ENCODE measurements at places on chromosomes 7 and 10.

DNA sequence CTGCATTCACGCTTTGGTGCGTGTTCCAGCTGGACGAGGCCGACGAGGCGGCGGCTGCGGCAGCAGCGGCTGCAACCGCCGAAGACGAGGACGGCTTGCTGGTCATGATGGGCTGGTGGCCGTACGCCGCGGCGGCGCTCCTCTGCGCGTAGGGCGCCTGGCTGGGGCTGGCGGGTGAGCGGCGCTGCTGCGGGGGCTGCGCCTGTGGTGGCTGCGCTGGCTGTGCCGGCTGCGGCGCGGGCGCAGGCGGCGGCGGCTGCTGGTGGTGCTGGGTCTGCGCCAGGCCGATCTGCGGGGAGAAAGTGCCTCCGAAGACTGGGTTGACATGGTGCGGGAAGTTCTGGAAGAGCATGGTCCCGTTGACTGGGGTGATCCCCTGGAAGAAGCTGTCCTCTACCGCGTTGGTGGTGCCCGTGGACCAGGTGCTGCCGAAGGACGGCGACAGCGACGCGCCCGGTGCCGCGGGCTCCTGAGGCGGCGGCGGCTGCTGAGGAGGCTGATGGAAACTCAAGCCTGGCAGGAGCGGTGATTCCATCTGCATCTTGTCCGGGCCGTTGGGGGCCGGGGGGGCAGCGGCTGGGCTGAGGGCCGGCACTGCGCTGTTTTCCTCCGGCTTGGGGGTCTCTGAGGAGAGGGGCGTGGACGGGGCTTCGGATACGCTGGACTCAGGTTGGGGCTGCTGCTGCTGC lies 51.1 kb downstream of the CPEB3 start:
- DNase-seq = peak; percentile 4

DNA sequence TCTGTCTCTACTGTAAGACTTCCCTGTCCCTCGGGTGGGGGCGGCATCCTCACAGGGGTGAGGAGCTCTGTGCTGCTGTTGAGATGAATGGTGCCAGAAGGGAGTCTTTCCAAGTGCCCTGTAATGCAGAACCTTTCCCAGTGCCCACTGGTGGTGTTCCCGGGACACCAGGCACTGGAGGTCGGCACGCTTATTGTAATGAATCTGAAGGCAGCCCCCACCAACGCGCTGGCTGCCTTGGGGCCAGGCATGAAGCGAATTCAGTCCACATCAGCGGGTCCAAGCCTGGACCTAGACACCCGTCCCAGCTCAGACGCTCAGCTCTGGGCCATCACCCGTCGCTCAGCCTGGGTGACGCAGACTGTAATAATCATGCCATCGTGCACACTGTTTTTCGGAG lies 592.9 kb downstream of the DNAJB6 start:
- DNase-seq = no peak

DNA sequence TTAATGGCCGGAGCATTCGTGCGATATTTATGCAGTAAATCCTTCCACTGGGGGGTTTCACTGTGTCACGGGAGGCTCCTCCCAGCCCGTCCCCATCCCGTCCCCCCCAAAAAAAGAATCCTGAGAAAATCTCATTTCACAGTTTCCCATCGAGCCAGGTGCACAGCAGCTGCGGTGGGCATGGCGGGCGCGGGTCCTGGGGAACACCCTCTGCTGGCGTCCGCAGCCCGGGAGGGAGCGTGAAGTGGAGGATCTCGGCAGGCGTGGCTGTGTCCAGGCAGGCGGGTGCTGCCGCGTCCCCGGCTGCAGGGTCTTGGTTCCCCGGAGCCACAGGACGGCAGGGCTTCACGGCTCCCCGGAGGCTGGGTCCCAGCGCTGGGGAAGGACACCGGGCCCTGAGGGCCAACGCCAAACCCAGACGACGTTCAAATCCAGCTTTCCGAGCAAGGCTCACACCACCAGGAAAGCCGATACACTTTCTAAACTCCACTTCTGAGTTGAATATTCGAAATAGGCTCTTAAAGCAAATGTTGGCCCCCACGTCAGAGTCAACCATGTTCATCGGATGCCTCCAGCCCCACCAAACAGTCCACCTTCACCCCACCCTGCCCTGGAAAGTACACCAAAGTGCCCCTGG lies 55.7 kb downstream of the PDGFA start:
- no peak for DNase-seq

DNA sequence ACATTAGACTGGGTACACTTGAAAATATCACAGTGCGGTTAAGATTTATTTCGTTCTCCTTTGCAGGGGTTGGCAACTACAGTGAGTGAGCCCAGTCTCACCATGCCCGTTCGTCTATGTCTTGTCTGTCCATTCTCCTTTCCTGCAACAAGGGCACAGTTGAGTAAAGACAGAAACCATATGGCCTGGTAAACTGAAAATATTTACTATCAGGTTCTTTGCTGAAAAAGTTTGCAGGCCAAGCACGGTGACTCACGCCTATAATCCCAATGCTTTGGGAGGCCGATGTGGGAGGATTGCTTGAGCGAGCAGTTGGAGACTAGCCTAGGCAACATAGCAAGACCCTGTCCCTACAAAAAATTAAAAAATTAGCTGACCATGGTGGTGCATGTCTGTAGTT lies 11.4 kb upstream of the KCTD7 start:
- no peak for DNase-seq

DNA sequence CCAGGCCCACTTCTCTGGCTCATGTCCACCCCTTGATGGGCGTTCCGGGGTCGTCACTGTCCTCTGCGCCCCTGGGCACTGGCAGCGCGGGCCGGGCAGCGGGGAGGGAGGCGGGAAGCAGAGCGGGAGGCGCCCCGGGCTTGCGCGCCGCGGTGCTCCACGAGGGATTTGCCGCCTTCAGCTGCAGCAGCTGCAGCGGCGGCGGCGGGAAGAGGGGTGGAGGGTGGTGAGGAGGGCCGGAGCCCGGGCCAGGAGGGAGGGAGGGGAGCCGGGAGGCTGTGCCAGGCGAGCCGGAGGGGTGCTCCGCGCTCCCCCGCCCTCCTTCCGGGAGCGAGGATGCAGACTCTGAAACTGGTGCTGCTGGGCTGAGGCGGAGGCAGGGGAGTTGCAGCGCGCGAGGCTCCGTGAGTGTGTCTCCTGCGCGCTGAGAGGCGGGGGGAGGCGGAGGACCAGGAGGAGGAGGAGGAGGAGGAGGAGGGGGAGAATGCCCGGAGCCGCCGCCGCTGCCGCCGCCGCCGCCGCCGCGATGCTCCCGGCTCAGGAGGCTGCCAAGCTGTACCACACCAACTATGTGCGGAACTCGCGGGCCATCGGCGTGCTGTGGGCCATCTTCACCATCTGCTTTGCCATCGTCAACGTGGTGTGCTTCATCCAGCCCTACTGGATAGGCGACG lies at the start of gene LHFPL3:
LHFPL3 (plus strand) TSS at position 308 of the 674 bp plus-strand sequence.
- no peak for DNase-seq

DNA sequence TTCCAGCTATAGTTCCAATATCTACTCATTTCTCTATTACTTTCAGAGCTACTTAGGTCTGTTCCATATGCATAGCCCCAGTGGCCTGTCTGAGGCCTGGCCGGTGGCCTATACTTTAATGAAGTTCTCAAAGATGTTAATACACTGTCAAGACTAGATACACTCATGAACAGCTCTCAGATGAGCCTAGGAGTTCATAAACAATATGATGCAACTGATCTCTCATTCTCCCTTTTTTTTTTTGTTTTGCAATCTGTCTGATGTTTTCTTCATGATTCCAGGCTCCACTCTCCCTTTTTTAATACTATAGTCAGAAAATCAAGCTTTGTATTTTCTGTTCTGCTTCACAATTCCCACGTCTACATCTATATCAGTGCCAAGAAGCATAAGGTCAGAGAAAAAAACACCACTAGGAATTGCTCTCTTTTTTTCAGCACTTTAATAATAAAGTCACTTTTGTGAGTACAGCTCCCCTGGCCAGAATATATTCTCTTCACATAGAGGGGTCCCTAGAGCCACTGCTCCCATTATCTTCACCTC lies 321.0 kb downstream of the C7orf25 start:
- no peak for DNase-seq

DNA sequence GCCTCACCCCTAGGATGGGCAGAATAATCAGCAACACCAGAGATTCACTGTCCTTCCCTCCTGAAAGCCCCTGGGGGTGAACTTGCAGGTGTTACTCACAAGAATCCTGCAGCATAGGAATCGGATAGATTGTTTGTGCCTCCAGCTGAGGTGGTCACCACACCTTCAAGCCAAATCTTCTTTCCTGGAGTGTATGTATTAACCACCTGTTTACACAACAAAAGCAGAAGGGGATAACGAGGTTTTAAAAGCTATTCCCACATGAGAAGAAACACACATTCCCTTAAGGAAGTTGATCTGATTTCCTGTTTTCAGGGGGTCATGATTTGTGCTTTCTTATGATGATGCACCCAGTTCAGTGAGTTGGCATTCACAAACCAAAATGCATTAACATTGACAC lies 173.8 kb upstream of the HPS1 start:
- no peak for DNase-seq

DNA sequence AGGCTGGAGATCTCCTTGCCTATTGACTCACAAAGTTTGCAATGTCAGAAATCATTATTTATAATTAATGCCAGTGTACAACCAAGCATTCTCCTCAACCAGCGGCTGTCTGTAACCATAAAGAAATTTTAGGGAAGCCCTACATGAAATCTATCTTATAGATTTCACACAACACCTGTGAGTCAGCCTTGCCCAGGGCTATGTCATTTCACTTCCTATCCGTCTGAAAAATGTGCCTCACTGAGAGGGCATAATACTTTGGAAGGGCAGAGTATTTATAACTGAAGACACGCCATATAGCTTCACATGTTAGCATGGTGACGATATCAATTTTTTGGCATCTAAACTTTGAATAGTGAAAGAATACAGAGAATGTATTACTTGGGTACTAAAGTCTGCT lies 296.6 kb upstream of the ETV1 start:
- no peak for DNase-seq

- DNase-seq = no peak
These were observed 15.0 kb upstream of the INSIG1 start for GRCh38 chr7:155282671-155283070.

DNA sequence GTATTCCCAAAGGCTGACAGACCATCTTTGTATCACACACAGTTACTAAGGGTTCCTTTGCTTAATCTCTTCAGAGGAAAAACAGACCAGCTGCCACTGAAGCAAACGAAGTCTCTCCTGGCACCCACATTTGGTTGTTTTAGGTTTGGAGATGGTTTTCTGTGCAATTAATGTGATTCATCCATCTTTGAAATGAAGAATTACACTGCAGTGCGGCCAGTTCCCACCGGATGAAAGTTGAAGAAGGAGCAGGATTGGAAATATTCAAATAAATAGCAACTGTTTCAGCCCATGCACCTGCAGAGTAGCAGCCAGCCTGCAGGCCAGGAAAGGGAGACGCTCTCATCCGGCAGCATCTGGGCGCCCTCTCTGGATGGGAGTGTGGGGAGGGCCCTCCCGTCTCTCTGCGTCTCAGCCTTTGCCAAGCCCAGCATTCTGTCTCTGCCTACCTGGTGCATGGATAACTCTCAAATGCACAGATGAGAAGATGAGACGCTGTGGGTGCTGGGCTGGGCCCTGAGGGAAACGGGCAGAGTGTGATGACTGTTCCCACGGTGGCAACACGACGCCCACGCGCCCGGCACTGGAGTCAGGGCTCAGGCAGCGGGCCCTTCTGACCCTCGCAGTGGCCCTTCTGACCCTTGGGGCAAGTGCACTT lies 214.0 kb downstream of the PTPRN2 start:
- no peak for DNase-seq

- DNase-seq = no peak
These were observed 93.4 kb downstream of the RTKN2 start for GRCh38 chr10:62175251-62175650.

- peak; percentile 75 for DNase-seq
These were observed 11.1 kb downstream of the SLC35G1 start for GRCh38 chr10:93904901-93905300.

DNA sequence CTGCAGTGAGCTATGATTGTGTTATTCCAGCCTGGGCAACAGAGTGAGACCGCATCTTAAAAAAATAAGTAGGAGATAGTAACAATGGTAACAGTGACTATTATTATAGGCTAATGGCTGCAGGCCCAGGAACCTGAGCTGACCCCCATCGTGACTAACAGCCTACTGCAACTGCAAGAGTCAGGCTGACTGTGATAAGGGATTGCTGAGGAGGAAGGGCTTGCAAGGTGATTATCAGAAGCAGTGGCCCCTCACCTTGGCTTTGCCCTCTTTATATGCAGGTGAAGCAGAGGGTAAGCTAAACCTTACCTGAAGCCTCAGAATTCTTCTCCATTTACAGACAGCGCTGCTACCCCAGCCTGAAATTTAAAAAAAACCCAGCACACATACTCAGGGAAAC lies 83.9 kb upstream of the SDK1 start:
- DNase-seq = no peak

- no peak for DNase-seq
These were observed 572.2 kb downstream of the INHBA start for GRCh38 chr7:41130561-41131236.

DNA sequence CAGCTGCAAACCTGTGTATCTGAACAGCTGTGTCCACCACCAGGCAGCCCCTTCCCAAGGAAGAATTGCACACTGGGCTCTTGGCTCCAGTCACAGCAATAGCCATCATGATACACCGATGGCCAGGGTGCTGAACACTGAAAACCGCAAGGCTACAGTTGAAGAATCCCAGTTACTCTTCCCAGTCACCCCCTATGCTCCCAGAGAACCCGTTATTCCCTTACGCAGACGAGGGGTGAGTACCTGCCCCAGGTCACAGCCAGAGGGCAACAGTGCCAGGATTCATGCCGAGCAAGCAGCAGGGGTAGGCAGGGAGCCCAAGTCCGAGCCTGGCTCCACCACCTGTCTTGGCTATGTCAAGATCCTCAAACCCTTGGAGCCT lies 57.8 kb downstream of the RASGEF1A start:
- no peak for DNase-seq

DNA sequence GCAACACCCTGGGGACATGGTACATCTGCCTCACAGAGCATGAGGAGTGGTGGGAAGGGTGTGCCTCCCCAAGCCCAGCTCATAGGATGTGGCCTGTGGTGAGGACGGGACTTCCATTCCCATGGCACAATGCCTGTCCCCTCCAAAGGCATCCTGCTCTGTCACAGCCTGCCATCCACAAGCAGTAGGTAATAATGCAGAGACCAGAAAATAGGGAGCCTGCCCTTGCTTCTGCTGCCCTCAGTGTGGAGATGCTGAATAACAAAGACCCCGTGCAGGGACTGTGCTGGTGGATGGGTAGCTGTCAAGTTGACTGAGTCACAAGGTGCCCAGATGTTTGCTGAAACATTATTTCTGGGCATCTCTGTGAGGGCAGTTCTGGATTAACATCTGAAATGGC lies 199.9 kb upstream of the GRB10 start:
- DNase-seq = no peak

DNA sequence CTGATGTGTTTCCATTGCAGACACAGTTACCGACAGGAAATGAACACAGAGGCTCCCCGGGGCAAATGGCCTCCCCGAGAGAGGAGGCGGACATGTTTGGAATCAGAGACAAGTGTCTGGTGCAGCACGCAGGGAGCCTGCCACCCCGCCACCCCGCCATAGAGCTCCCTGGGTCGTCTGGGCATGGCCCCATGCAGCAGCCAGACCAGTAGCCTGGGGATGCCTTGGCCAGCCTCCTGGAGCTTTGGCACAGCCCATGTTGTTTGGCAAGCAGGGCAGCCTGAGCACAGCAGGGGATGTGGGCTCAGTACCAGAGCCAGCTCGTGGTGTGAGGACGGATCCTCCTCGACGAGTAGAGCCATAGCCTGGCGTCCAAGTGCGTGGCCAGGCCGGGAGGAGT lies 80.8 kb downstream of the NKX6-2 start:
- DNase-seq = no peak

- no peak for DNase-seq
These were observed 36.1 kb downstream of the GPRIN2 start for GRCh38 chr10:46520381-46520780.

- no peak for DNase-seq
These were observed 76.9 kb upstream of the ANK3 start for GRCh38 chr10:60466267-60467201.
